SK-MEL-5 (cell line): ENCODE measurements at places on chromosomes 11 and 22. TPM values are rescaled to one million over a fixed set of nuclear protein-coding genes. Genes with fewer than 3 reads are reported as not detected.

The RANGAP1 gene
- 60.7 and 64.2 TPM in 2 replicates for total RNA-seq

The ZNRF3 gene
- total RNA-seq, result 4.3 and 4.6 TPM in 2 replicates

The C11orf87 gene
- not detected in 2 replicates for total RNA-seq

The CELSR1 gene
- 12.5 and 17.6 TPM in 2 replicates for total RNA-seq

The TTLL12 gene
- 68.9 and 79.4 TPM in 2 replicates for total RNA-seq

The PRRG4 gene
- 0.18 and 0.29 TPM in 2 replicates for total RNA-seq

The MIEF1 gene
- total RNA-seq, result 34.1 and 35.5 TPM in 2 replicates

The ZBTB16 gene
- total RNA-seq, result not detected in 2 replicates

The MS4A4A gene
- total RNA-seq, result not detected in 2 replicates

DNA sequence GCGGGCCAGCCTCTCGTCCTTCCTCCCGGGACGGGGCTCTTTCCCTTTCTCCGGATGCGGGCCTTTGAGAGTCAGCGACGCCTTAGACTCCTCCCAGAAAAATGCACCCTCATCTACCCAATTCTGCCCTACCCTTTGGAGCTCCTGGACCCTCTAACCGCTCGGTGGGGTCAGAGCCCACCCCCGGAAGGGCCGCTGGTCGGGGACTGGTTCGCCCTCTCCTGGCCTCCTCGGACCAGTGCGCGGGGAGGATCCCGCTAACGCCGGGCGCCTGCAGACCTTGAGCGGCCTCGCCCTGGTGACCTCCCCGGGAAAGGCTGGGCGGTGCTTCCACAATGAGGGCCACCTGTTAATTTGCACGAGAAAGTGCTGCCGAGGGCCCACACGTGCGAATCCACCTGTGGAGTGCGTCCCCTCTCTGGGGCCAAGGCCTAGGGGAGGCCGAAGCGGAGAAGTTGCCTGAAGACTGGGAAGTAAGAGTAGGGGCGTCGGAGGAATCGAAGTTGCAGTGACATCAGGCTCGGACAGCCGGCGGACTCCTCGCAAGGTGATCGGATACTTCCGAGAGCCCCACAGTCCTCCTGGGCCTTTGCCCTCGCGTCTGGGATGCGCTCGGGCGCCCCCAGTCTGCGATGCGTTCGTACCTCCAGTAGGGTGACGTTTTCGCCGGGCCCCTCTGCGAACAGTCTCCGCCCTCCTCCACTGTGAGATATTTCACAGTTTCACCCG, 61.5 kb downstream of the ENDOD1 start:
- peak; percentile 89 for DNase-seq

DNA sequence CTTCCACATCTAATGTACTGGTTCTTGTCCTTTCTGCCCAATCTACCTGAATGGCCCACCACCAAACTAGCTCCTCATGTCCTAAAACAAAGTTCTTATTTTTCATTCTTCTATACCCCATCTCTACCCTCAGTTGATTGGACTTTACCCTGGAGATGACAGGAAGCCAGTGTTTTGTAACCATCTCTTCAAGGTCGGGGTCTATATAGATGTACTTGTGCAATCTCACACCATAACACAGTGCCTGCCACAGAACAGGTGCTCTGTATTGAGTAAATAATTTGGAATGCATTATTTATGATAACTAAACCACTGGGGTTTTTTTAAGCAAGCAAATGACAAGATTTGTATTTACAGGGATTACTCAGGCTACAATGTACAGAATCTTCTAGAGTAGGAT, 76.7 kb upstream of the FAM181B start:
- DNase-seq, result no peak

DNA sequence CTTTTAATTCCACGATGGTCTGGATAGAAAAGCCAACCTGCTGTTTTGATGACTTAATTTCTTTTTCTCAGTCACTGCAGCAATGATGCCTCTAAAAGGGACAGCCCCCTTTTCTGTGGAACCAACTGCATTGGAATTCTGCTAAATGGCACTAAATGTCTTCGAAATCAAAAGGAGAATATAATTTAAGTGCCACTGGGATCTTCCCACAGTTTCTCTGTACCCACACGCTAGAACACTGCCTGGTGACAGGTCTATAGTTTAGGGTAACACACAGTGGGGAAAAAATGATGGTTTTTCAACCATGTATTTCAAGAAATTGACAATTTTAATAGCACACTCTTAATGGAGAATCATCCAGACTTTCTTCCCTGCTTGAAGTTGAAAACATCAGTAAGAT, 182.3 kb downstream of the OPCML start:
- no peak for DNase-seq

DNA sequence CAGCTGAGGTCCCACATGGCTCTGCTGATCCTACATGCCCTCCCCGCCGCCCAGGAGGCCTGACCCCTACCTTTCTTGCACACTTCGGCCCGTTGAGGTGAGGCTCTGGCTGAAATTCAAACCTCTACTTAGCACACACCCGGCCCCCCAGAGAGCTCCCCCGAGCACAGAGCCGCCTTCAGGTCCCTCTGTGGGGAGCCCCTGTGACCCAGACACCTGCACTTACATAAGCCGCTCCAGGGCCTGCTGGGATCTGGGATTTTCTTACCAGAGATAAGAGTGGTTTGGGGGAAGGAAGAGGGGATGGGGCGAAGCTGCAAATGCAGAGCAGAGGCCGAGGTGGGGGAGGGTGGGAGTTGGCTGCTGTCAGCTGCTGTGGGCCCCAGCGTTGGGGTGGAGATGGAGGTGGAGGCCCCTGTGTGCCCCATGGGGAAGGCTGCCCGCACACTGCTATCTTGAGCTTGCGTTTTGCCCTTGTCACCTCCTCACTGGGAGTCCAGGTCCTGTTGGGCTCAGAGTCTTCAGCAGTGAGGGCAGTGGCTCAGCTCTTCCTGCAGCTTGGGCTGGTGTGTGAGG, 30.6 kb downstream of the CAPN1 start:
- no peak for DNase-seq

DNA sequence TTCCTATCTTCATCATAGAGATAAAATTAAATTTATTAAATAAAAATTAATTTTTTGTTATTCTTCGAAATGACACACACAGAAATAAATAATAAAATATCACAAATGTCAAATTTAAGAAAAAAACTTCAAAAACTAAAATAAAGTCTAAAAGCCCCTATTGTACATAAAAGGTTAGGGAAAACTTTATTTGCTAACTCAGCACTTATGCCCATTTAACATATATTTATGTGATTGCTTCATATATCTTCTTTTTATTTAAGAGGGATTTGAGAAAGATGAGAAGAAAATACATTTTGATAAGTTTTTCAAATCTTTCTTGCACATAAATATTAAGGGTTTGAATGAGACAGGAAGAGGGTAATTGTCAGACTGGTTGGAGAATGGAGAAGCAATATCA, 2350.4 kb upstream of the RAG2 start:
- no peak for DNase-seq

DNA sequence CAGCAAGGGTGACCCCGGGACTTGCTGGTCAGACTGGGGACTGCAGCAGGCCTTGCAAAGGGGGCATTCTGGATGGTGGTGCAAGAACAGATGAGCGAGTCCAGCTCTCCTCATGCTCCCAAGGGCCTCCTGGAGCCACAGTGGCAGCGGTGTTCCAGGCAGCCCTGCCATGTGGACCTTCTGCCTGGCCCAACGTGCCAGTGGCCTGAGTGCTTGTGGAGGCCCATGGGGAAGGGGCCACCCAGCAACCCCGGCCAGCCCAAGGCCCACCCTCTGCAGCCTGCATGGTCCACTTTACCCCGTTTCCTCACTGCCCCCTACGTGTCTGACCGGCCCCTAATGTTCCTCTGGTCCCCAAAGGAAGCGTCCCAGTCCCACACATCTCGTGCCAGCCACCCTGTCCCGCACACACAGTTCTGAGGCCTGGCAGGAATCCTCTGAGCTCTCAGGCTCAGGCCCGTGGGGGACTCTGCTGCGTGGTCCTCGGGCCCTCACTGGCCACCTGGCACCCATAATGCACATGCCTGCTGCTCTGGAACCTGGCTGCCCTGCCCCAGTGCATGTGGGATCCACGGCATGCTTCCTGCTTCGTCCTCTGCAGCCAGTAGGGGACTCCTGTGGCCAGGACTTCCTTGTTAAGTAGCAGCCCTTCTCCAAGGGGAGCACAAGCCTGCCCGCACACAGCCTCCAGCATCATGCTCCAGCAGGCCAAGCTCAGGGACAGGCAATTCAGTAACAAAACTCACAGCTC, 85.5 kb downstream of the DGCR2 start:
- peak; percentile 31 for DNase-seq

DNA sequence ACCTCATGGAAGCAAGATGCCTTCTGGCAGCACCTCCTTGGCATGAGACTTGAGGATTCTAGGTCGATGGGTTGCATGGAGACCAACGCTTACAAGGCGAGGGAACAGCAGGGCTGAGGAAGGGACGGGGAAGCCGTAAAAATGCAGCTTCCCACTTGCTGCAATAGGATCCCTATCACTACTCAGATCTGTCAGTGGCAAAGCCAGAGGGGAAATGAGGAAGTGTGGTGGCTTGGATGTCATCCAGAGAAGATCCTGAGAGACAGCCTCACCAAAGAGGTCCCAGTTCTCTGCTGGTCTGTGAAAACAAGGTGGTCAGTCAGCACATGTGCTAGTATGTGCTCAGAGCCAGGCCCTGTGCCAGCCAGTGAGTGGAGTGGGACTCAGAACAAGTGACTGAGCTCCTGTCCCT, 22.2 kb downstream of the CYB5R2 start:
- DNase-seq, result peak; percentile 67

GRCh38 chr11:10414659-10415058, 40.4 kb upstream of the AMPD3 start:
- no peak for DNase-seq

GRCh38 chr11:12193515-12194336, 83.3 kb downstream of the MICAL2 start:
- DNase-seq, result no peak

- no peak for DNase-seq
Measured at GRCh38 chr11:108226036-108226435, 3.2 kb downstream of the ATM start.
